NCI-H1092 (cell line): ENCODE measurements at places on chromosomes 3 and 15.

DNA sequence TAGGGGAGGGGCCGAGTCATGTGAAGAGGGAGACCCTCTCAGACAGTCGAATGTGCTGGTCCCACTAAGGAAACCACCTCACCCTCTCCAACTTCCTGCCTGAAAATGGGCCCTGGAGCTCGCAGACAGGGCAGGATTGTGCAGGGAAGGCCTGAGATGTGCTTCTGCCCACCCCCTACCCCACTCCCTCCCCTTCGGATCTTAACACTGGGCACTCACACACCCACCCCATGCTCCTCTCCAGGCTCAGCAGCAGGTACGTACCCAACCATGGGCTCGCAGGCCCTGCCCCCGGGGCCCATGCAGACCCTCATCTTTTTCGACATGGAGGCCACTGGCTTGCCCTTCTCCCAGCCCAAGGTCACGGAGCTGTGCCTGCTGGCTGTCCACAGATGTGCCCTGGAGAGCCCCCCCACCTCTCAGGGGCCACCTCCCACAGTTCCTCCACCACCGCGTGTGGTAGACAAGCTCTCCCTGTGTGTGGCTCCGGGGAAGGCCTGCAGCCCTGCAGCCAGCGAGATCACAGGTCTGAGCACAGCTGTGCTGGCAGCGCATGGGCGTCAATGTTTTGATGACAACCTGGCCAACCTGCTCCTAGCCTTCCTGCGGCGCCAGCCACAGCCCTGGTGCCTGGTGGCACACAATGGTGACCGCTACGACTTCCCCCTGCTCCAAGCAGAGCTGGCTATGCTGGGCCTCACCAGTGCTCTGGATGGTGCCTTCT lies 20.0 kb downstream of the ATRIP start:
- no peak for DNase-seq

- DNase-seq = no peak
Measured at GRCh38 chr15:27339138-27339537, 368.2 kb downstream of the GABRG3 start.

DNA sequence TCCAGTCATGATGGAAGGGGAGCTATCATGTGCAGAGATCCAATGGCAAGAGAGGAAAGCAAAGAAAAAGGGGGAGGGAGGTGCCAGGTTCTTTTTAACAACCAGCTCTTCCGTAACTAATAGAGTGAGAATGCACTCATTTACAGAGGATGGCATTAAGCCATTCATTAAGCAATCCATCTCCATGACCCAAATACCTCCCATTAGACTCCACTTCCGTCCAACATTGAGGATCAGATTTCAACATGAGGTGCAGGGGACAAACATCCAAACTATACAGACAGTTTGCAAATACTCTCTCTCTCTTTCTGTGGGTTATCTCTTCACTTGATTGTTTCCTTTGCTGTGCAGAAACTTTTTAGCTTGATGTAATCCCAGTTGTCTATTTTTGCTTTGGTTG lies 21.2 kb downstream of the ZDHHC23 start:
- DNase-seq = no peak

GRCh38 chr3:61608072-61608471 lies 46.7 kb downstream of the PTPRG start:
- no peak for DNase-seq

- DNase-seq = no peak
Measured at GRCh38 chr15:60779718-60780503, 301.0 kb upstream of the ICE2 start.

GRCh38 chr3:102481050-102481449 lies 46.2 kb downstream of the ZPLD1 start:
- no peak for DNase-seq

- DNase-seq = no peak
Measured at GRCh38 chr3:16494814-16495431, 18.6 kb downstream of the RFTN1 start.

GRCh38 chr3:185646382-185647133 lies 60.5 kb downstream of the SENP2 start:
- no peak for DNase-seq

DNA sequence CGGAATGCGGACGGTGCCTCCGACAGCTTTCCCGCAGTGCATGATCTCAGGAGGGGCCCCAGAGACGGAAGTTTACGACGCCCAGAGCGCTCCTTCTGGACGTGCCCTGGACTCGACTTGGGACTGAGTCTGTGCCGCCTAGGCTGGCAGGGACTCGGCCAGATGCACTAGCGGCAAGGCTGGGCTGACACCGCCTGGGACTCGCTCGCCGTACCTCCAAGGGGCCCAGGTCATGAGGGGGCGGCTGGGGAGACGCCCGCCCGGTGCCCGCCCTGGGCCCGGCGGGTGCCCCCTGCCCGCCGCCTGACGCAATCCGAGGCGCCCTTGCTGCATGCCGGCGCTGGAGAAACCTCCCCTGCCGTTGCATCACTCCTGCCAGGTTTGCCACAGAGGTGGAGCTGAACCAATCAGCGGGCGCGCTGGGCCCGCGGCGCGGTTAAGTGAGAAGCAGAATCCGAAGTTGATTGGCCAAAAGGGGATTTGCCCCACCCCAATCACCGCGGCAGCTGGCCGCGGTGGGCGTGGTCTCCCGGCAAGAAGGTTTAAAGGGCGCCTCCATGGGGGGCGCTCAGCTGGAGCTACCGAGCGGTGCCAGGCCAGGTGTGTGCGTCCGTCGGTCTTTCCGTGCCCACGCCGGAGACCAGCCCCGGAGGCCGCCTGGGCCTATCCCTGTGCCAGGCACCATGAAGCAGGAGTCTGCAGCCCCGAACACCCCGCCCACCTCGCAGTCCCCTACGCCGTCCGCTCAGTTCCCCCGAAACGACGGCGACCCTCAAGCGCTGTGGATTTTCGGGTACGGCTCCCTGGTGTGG lies at the start of gene CHAC1:
Gene CHAC1 (plus strand): TSS at position 571 of the 812 bp plus-strand sequence. CDS start 113 bp downstream, at position 684.
- DNase-seq = peak; percentile 86

DNA sequence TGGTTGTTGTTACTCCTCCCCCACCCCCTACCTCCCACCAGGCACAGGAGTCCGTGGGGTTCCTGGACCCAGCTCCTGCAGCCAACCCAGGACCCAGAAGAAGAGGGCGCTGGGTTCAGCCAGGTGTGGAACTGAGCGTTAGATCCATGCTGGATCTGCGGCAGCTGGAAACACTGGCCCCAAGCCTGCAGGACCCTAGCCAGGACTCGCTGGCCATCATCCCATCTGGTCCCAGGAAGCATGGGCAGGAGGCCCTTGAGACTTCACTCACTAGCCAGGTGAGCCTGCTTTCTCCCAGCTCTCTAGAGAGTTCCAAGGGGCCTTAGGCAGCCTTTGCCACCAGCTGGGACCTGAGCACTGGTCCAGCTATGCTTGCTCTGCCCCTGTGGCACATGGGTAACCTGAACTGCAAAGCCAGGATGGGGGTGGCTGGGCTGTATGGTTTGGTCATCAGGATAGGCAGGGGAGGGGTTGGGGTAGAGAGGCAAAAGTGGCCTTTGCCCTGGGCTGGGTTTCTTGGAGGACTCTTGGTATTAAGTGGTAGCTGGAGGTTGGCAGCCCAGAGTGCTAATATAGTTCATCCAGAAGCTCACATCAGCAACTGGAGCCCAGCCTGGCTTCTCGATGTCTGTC lies 7.0 kb upstream of the JMJD7 start:
- no peak for DNase-seq

DNA sequence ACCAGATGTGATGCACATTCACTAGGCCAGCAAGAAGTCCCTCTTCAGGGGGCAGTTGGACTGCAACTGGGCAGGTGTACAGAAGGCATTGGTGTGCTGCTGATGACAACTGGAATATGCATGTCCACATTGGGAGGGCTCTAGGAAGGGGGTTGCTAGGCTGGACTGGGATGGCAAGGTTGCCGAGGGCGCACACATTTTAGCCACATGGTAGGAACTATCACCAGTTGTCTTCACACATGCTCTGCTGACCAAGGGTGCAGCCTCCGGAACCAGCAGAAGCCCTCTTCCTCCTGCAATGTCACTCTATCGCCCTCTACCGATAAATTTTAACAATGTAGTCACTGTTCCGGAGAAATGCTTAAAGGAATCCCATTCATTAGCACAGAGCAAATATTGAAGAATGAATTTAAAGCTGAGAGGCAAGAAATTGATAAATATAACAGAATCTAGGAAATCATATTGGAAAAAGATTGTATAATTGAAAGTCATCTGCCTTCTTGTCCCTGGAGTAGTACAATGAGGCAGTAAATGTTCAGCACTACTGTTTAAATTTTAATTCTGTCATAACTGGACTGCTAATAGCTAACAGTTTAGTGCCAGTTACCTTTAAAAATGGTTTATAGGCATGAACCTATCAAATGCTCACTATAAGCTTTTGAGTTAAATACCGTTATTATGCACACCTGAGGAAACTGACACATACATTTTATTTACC lies 22.6 kb upstream of the LYSMD4 start:
- DNase-seq = peak; percentile 15

- no peak for DNase-seq
Measured at GRCh38 chr3:46143951-46144473, 64.1 kb downstream of the CCR1 start.

DNA sequence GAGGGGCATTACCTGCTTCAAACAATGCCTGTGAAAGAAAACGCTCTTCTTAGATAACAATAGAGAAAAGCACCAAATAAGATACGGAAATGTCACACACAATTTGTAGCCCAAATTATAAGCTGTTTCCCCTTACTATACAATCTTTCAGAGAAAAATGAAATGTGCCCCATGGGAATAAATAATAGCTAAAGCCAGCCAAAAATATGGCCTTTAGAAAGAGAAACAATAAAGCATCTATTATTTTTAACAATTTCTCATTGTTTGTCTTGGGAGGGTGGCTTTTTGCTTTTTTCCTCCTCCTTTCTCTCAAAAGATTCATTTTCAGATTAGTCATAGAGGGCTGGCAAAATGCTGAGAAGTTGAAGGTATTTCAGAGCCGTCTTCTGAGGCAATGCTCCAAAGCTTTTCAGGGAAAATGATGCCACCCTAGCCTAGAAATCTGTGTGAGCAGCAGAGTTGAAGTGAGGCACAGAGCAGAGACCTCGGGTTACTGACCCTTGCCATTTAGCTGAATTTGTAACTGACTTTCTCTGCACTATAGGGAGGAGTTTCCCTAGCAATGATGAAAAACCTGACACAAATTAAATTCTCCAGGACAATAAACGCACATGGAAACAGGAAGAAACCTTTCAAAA lies 86.3 kb upstream of the PRICKLE2 start:
- DNase-seq = no peak

- DNase-seq = no peak
Measured at GRCh38 chr3:102079809-102080197, 230.5 kb downstream of the NFKBIZ start.

GRCh38 chr3:109396806-109397205 lies 59.5 kb upstream of the DPPA4 start:
- DNase-seq = no peak

DNA sequence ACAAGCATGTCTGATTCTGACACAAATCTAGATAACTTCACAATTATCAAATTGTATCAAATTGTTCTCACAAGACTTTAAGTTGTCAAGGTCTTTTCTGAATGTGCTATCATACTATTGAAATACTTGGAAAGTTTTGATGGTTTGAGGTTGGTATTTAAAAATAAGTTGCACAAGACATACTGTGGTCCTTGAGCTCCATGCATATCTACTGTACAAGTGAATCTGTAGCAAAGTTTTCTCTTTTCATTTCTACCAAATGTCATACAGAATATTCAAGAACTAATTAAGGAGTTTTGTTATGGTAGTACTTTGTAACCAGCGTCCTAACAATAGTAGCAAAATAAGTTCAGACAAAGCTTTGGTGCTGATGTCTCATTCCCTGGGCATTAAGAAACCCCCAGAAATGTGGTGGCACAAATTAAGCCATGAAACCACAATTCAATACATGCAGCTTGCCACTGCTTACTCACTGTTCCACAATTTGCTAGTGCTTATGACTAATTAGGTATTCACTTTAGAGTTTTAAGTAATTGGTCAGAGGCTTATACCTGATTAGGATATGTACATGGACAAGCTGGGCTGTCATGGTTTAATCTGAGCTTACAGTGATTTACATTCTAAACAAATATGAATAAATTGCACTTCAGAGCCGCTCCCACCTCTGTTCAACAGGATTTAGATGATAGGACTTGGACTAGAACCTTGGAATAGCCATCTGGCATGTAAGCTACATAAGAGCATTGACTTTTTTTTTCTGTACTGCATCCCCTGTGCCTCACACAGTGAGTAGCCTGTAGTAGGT lies 8.8 kb downstream of the TBC1D23 start:
- no peak for DNase-seq

DNA sequence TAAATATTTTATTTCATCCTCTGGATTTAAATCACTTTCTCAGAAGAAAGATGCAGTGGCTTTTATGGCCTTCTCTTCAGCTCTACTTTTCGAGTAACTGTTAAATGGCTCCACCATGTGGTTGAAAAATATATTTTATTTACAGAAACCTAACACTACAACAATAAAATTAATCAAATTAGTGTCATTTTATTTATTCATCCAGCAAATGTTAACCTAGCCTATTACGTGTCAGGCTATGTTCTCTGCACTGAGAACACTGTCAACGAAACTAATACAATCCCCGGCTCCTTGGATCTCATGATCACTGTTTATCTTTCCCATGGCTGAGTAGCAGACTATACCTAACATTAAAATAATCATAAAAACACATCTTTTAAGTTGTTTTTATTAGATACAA lies 148.0 kb upstream of the OSTN start:
- DNase-seq = no peak

DNA sequence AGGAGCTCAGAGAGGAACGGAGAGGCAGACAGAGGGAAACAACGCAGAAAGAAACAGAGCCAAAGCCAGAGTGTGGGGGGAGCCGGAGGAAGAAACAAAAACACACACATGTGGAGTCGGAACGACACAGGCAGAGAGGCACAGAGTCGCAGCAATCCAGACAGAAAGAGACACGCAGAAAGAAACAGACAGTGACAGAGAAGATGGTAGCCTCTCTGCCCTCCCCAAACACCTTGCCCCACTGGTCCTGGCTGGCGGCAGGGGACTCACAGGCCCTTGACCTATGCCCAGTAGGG lies 1.7 kb downstream of the NCKIPSD start:
- no peak for DNase-seq

DNA sequence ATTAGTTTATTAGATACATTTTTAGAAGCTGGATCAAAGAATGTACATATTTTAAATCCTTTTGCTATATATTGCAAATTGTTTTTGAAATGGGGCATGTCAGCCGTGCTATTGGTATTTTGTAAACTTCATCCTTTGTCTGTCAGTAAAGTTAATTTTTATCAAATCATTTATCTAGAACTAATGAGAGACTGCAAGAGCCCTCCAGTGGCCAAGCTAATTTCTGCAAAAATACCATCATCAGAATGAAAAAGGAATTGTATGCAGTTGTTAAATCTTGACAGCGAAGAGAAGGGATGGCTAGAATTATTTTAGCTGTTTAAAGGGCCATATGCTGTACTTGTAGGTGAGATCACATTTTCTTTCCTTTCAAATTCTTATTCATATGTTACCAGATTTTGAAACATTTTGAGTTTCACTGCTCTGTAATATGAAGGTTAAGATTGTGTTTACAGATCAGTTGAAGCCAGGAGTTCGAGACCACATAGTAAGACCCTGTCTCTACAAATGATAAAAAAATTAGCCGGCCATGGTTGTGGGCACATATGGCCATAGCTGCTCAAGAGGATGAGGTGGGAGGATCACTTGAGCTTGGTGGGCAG lies 8.1 kb upstream of the CLDN11 start:
- DNase-seq = peak; percentile 6

- DNase-seq = no peak
Measured at GRCh38 chr15:74869372-74869725, 3.8 kb downstream of the SCAMP2 start.

- no peak for DNase-seq
Measured at GRCh38 chr15:94052711-94053110, 178.7 kb upstream of the MCTP2 start.

GRCh38 chr3:46091046-46091445 lies 63.8 kb upstream of the XCR1 start:
- DNase-seq = no peak
